ENCODE measurements at places on chromosomes 2 and 18.

GRCh38 chr2:66109419-66109818, 325.5 kb upstream of the MEIS1 start:
- DNase-seq: no peak

- peak; percentile 53 for DNase-seq
These were observed 94.6 kb downstream of the CDC42EP3 start for GRCh38 chr2:37576831-37577230.

- peak; percentile 92 for DNase-seq
These were observed 72.0 kb upstream of the TMEM178A start for GRCh38 chr2:39593439-39594393.

- no peak for DNase-seq
These were observed 231.9 kb downstream of the BCL2 start for GRCh38 chr18:63087421-63088230.

DNA sequence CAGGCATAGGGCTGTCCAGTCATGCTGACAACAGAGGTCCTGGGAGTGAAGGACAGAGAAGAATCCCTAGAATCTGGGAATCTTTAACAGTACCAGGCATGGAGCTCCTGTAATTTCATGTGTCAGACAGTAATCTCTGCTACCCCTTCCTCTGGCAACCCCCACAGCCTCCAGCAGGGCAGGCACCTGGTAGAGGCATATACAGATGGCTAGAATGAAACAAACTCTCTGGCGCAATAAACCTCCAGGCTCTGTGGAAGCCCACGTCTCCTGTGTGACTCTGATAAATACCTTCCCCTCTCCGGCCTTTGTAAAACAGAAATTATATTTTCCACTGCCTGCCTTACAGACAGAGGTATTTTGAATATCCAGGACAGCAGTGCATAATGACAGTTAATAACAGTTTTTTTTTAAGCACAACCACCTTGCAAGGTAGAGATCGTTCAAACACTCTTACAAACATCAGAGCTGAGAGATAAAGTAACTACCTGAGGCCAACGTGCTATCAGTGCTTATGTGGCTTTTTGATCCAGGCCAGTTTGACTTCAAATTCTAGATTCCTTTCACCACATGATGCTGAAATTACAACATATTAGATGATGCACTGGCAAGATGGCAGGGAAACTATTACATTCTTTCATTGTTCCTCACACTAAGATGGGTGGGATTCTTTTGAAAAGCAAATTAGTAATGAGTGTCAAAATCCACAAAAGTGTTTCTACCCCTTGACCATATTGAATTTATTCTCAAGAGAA, 47.7 kb upstream of the TMEM247 start:
- DNase-seq: peak; percentile 71

GRCh38 chr2:201450954-201451291, 335 bp downstream of the TRAK2 start:
- peak; percentile 61 for DNase-seq

DNA sequence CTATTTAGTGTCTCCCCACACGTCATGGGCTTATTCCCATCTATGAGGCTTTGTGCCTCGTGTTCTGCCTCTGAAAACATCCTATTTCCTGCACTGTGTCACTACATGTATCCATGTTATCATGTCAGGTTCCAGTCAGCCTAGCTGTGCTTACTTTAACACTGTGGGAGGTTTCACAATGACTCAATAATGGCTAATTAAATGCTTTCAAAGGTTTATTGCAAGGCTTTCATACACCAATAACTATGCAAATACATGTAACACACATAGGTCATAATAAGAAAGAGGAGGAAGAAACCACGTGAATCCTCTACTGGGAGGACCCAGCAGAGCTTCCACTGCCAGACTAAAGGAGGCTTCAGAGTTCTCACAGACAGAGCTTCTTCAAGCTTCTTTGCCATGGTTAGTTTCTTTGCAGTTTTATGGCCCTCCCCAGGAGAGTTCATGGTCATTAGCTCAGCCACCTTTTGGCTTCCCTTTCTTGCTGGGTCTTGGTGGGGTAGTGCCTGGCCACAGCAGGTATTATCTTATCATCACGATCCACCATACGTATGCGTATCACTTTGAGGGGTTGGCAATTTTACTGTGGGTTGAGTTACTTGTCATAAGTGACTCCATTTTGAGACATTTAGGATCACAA, 5.1 kb upstream of the COLEC12 start:
- DNase-seq: no peak

GRCh38 chr2:13353083-13353482, 636.3 kb downstream of the TRIB2 start:
- DNase-seq: no peak

- DNase-seq: peak; percentile 30
These were observed 21.4 kb downstream of the DLGAP1 start for GRCh38 chr18:4433717-4434116.

DNA sequence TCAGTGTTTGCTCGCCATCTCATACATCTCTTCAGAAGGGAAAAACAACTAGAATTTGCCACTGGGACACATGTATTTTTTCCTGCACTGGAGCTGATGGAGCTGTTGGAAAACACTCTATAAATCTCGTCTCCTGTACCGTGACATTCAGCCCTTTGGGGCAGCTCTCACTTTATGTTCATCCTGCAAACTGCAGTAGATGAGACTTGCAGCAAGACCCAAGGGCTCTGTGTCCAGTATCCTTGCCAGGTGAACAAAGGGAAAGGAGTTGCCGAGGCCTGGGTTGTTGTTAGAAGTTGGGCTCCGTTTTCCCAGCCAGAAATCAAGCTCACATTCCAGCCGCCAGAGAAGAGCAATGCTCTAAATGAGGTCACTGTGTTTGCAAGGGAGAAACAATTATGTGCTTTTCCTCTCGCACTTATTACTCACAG, 285.1 kb downstream of the SLC4A3 start:
- peak; percentile 65 for DNase-seq

- DNase-seq: peak; percentile 62
These were observed 156.4 kb downstream of the CCBE1 start for GRCh38 chr18:59540780-59541179.

DNA sequence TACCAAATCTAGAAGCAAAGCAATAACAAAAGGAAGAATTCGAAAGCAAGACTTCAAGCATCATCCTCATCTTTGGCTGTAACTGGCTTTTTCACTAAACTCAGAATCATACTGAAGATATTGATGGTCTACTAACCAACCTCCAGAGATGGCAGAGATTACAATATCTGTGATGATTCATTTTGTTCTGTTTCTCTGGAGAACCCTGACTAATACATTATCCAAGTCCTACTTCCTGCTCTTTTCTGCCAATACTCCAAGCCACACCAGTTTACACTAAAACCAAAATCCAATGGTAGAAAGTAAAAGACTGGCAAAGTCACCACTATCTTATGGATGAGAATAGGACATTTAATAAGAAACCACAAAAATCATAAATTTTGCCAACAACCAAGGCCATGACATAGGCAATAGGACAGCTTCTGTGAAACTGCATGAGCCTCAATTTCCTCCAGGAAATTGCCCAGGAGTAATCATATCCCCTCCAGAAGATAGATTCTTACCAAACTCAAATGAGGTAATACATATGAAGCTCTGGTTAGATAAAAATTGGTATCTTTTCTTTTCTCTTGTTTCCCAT, 159.8 kb downstream of the METTL4 start:
- DNase-seq: peak; percentile 81

DNA sequence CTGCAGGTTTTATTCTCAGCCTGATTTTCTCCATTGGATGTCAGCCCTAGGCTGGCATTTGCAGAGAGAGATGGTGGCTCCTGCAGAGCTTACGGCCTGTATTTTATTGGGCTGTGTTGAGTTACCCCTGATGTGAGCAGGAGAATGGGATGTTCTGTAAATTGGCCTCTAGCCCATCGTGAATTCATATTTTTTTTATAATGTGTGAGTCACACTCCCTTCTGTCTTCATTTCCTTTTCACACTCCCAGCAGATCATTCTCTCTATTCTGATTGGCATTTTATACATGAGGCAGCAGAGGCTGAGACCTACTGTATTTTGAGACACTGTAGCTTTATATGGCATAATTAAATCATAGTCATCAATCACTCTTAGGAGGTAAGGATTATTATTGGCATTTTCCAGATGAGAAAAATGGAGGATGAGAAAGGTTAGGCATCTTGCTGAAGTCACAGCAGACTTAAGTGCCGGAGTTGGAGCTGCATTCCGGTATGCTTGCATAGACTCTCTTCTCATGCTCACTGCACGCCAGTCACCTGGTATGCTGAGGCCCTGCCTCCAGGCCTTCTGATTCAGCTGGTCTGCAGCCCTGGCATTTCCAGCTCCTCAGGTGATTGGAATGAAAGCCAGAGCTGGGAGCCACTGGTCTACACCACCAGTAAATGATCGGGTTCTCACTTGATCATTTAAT, 142.4 kb downstream of the NEDD4L start:
- no peak for DNase-seq

DNA sequence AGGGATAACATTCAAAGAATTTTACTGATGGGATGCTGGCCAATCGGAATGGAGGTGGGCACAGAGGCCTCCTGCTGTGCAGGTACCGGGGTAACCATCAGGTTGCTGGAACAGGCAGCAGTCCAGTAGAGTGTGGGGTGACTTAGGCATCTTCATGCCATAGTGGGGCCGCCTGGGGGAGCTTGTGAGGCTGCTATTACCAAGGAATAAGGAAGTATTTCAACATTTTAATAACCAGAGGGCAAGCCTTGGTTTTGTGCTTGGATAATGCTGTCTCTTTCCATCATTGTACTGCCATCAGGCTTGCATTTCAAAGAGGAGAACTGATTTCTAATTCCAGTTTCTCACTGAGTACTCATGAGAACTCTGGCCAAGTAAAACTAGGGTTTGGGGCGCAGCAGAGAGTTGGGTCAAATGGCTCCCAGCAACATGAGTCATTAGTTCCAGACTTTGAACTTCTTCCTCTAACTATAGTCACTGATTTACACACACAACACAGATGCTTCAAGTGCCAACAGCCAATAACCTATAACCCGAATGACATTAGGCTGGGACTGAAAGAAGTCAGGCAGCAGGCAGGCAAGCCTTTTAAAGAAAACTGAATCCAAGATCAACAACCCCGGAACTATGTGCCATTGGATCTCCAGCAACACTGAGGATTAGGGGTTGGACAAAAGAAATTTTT, 56.1 kb upstream of the FHL2 start:
- DNase-seq: peak; percentile 88

DNA sequence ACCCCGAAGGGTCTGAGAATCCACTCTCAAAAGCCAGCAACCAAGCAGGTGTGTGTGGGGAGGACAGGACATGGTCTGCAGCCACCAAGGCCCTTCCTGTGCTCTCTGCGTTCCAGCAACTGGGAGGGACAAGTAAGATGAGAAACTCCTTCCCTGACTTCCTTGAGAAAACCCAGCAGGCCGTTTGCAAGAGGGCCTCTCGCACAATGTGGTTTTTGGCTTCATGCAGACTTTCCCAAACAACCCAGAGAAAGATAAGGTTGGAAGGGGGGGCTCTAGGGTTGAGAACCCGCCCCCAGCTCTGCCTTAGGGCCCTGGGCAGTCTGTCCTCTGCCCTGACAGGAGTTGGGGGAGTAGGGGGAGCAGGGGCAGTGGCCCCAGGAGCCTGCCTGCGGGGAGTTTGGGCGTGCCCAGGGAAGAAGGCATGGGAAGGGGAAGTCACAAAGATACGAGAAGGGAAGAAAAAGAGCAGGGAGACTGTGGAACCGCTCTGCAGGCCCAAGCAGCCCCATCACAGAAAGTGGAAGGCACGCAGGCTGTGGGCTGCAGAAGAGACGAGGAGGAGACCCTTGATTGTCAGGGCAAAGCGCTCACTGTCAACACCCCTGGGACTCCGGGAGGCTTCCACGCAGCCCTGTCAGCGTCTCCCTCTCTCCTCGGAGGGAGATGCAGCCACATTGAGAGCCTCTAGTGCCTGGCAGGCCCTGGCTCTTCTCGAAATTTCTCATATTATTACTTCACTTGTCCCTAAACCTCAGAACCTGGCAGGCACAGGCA, 99.8 kb downstream of the SMAD7 start:
- peak; percentile 89 for DNase-seq

GRCh38 chr2:204454672-204455380, 90.4 kb upstream of the PARD3B start:
- DNase-seq: no peak

DNA sequence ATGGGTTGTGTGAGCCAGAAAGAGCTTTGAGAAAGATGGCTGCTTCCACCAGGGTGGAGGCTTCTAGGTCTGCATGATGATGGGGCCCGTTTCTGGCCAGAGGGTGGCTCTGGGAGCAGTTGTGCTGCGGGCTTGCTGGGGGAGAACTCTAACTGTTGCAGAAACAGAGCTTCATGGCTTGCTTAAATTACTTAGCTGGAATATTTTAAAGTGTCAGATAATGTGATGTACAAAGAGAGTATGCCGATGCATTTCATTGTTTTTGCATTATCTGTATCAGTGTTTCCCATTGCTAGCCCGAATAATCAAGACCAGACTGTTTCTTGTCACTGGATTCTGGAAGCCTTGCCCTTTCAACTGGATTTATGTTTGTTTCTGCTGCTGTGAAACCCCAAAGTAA, 6.3 kb upstream of the DRC1 start:
- no peak for DNase-seq

GRCh38 chr2:5140347-5140746, 551.8 kb upstream of the SOX11 start:
- peak; percentile 4 for DNase-seq
